ENCODE measurements at places on chromosomes 12 and 14. TPM values are rescaled to one million over a fixed set of nuclear protein-coding genes. Genes with fewer than 3 reads are reported as not detected.

DNA sequence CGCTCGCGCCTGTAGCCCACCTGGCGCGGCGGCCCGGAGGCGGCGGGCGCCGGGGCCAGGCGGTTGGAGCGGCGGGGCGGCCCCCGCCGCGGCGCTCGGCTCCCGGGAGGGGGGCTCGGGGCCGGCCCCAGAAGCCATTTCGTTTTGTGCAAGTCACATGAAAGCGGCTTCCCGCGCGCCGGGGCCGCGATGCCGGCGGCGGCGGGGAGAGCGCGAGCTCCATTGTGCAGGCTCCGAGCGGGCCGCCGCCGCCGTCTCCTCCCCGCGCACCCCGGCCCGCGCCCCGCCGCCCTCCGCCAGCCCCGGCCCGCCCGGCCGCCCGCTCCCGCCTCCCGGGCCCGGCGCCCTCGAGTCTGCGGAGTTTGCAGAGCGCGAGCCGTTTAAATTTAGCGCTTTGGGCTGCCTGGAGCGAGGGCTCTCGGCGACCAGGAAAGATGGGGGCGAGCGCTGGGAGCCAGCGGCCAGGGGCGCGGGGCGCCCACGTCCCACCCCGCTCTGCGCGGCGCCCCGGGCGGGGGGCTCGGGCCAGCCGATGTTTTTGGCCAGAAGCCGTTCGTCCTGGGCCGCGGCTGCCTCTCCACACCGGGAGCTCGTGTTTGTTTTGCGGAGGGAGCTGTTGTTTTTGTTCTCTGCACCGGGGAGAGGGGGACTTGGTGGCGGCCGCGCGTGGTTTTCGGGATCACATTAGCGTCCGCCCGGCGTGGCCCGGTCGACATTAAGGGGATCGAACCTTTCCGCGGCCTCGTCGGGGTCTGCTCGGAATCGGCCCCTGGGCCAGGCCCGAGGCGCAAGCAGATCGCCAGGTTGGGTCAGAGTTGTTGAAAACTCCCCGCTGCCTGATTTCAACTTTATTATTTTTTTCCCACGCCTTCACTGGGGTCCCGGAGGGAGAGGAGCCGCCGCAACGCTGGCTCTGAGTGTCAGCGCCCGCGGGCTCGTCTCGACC, 982 bp downstream of the BCL7A start:
- DNase-seq, result no peak

The METTL17 gene
- 38.6 TPM for total RNA-seq

The WNK1 gene
- total RNA-seq, result 314 TPM

The NR2C1 gene
- 44.5 TPM for total RNA-seq

GRCh38 chr12:124126950-124127655, 154.1 kb downstream of the ZNF664 start:
- DNase-seq, result no peak

- peak; percentile 91 for DNase-seq
These were observed 2.2 kb downstream of the CDK2AP1 start for GRCh38 chr12:123269395-123269892.

The OVCH1 gene
- 0.20 TPM for total RNA-seq

The SPTLC2 gene
- 15.8 TPM for total RNA-seq

- DNase-seq, result no peak
These were observed 242.2 kb downstream of the SPTSSA start for GRCh38 chr14:34219661-34220377.

The ALX1 gene
- not detected for total RNA-seq

GRCh38 chr12:101566318-101566717, 28.5 kb upstream of the MYBPC1 start:
- DNase-seq, result no peak

GRCh38 chr12:116821291-116821690, 60.0 kb downstream of the HRK start:
- no peak for DNase-seq

DNA sequence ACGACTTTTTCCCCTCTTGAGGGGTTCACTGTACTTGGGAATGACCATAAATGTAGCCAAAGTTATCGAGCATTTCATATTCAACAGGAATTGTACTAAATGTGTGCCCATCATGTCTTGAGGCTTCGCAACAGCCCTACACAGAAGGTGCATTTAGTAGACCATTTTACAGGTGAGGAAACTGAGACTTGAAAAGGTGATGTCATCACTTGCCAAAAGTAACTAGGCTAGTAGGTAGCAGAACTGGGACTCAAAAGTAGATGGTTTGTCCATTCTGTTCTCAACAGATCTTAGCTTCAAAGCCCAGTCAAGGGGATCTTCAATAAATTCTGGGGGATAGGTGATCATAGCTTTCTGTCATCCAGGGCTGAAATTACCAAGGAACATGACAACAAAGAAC, 782.2 kb downstream of the MED13L start:
- DNase-seq, result no peak
